ENCODE measurements at places on chromosomes 11 and 22.

- DNase-seq: no peak
These were observed 265.3 kb upstream of the ANO5 start for GRCh38 chr11:21927628-21928027.

- peak; percentile 26 for DNase-seq
These were observed 53.0 kb downstream of the SIK3 start for GRCh38 chr11:117045196-117045595.

- DNase-seq: no peak
These were observed 328.3 kb downstream of the TBC1D22A start for GRCh38 chr22:47090591-47091245.

DNA sequence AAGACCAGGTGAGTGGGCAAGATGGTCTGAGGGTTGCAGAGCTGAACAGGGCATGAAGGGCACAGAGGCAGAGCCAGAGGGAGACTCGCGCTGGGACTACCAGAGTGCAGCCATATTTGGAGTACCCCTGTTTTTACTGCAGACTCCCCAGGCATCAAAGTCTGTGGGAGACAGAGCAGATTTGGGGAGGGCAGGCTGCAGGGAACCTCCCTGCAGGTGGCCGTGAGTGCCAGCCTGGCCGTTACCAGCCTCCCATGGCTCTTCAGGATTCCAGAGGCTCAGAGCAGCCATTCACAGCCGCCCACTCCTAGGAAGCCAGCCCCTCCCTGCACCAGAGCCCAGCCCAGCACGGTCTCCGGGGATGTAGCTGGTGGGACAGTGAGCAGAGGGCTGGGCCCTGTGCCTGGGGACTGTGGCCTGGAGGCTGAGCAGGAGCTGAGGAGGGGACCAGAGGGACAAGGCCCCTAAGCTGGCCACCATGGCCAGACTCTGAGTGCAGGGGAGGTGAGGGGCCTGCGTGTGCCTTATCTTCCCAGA, at the start of gene SEPTIN3:
Gene SEPTIN3 (plus strand): TSS at position 334 of the 537 bp plus-strand sequence. CDS start 2,050 bp downstream, outside the sequence.
- DNase-seq: no peak

DNA sequence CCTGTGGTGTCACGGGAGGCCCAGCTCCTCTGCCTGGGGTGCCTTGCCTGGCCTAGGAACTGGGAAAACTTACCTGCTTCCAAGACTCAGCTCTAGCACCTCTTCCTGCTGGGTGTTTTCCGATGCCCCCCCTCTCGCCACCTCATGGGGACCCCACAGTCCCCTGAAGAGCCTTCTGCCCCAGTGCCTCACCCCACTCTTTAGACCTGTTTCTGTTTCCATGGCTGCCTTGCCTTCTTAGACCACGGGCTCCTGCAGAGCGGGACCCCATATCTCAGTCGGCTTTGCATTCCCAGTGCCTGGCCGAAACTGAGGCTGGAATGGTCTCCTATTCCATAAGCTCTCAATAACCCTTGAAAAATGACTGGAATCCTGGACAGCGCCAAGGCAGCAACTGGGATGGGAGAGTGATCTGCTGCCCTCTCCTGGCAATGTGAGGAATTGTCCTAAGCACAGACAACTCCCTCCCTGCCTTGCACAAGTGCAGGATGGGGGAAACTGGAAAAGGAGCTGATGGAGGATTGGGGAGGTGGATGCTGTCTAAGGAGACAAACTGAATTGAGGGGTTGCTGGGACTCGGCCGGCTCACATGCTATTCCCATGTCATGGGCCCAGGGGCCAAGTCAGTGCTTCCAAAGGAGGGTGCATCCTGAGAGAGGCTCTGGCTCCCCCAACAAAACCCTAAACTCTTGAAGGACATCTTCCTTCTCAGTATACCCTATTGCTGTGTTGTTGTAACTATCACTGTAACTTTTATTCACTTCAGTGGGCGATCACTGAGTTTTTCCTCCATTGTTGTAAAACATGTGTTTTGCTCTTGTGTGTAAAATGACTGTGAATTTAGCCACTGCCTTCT, 26.6 kb upstream of the IL17RA start:
- no peak for DNase-seq

DNA sequence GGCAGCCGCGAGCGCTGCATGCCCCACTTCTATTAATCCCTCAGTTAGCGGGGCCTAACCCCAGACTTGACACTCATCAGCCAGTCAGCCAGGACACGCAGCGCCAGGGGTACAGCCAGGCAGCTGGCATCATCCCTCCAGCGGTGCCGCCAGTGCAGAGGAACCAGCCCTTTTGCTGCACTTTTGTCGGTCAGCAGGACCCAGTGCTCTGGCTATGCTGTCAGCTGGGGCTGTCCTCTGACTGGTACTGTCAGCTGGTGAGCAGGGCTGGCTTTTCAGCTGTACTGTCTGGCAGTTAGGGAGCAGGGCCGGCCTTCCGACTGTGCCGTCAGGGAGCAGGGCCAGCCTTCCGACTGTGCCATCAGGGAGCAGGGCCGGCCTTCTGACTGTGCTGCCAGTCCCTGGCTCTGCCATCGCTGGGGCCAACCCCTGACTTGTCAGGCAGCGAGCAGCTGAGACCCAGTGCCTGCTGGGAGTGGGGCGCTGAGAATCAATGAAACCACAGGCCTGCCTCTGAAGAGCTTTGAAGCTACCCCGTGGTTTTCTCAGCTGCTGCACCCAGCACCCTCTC, 115.4 kb downstream of the KIAA1671 start:
- no peak for DNase-seq

- DNase-seq: no peak
These were observed 5.1 kb upstream of the NOL12 start for GRCh38 chr22:37681001-37681424.

- no peak for DNase-seq
These were observed 38.1 kb downstream of the GNB1L start for GRCh38 chr22:19816372-19817119.

DNA sequence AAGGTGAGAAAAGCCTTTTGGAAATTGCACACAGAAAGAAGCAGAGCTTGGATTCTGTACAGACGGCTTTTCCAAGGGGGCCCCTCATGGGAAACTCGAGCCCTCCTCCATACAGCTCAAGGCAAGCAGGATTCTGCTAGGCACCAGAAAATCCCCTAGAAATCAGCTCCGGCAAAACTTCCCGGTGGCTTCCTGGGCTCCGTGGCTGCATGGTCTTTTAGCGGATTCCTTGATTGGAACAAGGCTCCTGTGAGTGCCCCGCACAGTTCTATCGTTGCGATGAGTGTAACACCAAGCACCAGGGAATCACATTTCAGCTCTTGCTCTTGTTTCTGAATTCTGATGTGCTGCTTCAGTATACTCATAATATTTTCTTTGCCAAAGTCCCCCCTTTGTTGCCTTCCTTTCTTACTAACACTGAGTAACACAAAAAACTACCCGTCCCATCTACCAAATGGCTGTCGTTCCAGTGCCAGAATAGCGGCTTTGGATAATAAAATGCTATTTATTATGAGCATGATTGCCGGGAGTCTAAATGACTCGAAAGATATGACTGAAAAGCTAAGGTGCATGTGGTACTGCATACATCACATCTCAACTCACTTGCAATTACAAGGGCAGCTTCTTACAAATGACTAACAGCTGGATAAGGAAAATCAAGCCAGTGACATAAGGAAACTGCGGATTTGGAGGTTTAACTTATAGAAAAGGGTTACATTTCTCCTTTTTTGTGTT, 494.1 kb downstream of the DLG2 start:
- DNase-seq: no peak

GRCh38 chr11:64608046-64608445, 17.0 kb downstream of the SLC22A12 start:
- no peak for DNase-seq

- no peak for DNase-seq
These were observed 18.2 kb upstream of the GRK3 start for GRCh38 chr22:25546242-25546641.

DNA sequence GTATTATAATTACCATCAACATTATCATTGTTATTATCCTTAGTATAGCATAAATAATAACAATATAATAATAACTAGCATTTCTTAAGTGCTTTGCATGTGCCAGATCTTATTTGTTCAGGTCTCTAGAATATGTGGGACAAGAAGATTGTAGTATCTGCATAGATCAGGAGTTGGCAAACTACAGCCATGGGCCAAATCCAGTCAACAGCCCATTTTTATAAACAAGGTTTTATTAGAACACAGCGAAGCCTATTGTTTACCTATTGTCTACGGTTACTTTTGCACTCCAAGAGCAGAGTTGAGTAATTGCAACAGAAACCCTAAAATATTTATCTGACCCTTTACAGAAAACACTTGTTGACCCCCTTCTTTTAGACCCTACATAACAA, 81.4 kb downstream of the SLC1A2 start:
- no peak for DNase-seq

GRCh38 chr11:119472856-119473222, 49.9 kb upstream of the THY1 start:
- DNase-seq: no peak

DNA sequence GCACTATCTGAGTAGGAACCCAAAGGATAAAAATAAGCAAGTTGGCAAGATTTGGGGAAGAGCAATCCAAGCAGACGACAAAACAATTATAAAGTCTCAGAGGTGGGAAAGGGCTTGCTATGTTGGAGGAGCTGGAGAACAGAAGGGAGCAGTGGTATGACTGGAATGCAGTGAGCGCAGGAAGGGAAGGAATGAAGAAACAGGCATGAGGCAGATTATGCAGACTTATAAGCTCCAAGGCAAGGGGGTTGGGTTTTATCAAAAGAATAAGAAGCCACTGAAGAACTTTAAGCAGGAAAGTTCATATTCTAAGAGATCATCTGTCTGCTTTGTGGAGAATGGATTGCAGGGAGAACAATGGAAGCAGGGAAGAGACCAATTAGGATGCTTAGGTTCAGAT, 31.7 kb downstream of the PGM2L1 start:
- no peak for DNase-seq

DNA sequence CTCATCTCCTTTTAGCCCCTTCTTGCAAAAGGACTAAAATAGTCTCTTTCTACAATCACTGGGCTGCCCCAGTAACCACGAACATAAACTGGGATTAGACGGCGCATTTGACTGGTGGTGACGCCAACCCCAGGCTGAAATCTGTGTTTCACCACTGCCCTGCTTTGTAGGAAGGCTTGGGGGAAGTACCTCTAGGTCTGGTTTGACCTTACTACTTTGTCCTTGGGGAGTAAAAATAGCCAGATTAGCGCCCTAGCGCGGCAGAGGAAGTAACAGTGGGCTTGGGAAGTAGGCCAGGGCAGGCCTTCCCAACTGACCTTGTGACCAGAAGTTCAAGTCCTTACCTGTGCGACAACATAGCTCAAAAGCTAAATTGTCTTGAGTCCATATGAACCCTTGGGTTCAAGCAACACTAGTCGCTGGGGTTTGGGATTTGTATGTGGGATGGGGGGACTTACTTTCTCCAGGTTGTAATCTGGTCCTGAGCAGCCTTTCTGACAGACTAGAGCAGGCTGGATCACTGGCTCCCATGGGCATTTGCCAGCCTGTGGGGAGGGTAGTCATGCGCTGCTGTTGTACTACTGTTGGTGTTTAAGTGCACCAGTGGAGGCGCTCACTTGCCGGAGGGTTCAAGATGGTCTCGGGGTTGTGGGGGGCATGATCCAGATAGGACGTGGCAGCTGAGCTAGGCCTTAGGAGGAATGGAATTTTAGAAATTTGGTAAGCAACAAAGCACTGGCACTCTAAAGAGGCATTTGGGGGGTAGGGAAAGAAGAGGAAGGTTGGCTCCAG, 953 bp upstream of the PACS1 start:
- no peak for DNase-seq

- DNase-seq: peak; percentile 28
These were observed 67.4 kb downstream of the BRD1 start for GRCh38 chr22:49760280-49760629.

DNA sequence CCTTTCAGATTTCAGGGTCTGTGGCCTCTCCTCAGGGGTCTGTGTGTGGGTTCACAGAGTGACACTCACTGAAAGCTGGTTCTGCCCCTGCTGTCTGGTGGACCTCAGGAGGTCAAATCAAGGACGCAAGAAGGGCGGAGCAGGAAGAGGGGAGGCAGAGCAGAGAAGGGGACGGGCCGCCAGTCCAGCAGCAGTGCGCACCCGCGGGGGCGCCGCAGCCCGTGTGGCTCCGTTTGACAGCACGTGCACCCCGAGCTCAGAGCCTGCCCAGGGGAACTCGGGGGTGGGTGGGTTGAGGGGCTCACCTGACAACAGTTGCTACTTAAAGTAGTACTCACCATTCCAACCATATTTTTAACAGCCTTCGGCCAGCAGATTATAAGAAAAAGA, 71.4 kb upstream of the PITPNB start:
- no peak for DNase-seq

DNA sequence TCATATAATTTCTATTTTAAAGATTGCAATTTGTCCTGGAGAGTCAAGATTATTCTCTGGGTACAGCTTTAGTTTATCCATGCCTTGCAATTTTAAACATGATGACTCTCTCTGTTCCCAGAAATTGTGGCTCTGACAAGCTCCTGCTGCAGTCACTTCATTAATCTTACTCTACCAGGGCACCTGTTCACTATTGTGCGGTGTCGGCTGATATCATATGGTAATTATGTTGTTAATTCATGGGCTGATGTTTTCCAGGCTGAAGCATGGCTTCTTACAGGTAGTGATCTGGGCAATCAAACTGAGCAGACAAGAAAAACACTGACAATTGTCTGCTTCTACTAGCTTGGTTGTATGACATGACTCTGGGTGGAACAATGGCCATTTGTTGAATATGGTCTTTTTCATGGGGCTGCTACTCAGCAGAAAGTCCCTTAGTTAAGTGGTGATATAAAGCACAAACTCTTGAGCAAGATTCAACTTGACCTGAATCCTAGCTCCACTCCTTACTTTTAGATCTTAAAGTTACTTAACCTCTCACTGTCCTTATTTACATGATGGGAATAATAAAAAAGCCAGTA, 230.7 kb downstream of the FAT3 start:
- DNase-seq: no peak

DNA sequence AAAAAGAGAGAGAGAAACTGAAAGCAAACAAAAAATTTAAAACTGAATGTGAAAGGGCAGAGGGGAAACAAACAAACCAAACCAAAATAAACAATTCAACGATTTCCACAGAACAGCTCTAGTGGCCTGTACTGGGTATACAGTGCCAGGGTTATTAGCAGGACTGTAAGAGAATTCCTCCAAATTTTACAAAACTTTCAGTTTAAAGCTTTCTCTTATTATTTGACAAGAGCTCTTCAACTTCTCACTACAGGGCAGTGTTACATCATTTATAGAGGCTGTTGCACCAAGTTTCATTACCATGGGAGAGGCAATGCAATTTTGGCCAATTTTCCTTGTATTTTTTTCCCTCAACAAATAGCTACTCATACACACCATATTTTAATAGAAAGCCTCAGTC, 44.3 kb upstream of the CLPB start:
- DNase-seq: no peak

GRCh38 chr11:76385903-76386302, 4.8 kb downstream of the GVQW3 start:
- no peak for DNase-seq

DNA sequence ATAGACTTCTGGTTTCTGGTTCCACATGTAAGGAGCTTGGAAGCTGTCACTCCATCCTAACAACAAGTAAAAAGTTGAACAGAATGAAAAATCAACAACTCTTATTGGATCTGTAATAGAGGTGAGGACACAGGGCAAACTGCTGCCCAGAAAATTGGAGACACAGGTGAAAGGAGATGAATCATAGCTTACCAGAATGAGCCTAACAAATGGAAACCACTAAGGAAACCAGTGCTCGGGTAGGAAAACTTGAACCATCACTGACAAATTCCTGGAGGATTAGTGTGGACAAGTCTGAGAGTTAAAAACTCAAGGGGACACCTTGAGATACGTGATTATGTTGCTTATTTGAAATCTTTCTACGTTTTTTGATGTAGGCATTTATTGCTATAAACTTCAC, 52.1 kb downstream of the GDPD4 start:
- DNase-seq: no peak

Data from NCI-H510A (cell line).